C1 segment of cervical spinal cord (tissue), 14 donors: ENCODE measurements at places on chromosomes 2 and 18.

- no peak for DNase-seq
These were observed 2.0 kb downstream of the GMCL1 start for GRCh38 chr2:69831354-69831905.

DNA sequence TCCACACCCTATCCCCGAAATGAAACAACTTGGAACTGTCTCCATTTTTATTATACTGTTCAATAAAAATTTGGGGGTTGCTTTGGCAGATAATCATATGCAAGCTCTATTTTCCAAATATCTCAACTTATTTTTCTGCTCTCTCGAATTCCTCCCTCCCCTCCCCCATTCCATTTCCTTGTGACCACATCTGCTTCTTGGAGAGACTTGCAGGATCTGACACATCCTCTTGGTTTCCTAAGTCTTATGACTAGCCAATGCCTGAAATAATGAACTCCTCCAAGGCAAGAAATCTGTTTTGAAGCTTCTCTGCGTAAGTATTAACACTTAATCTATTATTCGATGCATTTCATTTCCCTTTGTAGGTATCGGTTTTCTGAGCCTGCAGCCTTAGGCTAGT lies 16.1 kb downstream of the TGIF1 start:
- no peak for DNase-seq

DNA sequence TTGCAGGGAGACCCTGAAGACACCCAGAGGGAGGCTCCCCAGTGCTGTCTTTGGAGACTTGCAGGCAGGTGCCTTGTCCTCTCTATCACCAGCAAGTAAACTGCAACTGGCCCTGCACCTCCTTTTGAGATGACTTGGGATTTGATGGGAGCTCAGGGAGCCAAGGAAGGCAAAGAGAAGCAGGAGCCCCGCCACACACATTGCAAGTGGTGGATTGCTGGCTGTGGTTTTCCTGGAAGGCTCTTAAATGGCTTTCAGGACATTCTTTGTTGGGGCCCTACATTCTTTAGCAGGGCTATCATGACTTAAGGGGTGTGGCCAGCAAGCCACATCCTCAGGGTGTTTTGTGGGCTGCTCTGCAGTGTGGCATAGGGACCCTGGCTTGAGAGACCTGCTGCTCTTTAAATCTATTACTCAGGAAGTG lies 39.9 kb upstream of the CDC42EP3 start:
- no peak for DNase-seq

DNA sequence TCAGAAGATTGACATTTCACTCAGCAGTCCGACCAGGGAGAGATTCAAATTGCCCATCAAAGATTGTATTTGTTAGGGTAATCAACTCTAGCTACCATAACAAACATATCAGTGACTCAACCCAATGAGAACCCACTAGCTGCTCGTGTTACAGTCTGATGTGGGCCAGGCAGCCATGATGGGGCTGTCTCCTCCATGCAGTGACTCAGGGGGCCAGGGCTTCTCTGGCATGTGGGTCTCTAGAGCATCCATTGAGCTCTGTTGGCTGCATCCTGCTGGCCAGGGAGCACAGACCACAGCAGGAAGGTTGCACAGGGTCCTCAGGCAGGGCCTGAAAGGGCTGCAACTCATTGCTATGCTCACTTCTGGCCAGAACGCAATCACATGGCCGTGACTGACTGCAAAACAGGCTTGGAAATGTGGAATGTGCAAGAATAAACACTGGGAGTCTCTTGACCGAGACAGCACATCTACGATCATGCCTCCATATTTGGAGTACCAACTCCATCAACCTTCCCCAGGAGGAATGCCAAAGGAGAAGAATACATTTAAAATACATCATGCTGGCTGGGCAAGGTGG lies 216.8 kb downstream of the EIPR1 start:
- DNase-seq, result no peak

DNA sequence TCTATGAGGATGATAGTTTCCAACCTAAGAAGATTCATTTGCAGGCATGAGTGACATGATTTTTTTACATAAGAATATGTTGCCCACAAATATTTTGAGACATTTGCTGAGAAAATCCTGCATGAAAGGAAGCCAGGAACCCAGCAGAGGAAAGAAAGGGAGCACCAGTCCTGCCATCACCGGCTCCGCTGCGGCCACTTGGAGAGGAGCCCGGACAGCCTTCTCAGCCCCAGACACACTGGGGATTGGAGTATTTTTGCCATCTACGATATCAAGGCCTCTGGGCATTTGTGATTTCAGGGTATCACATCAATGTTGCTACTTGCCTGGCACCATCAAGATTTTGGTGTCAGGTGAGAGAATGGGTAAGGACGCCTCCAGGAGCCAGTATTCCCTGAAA lies 228.3 kb downstream of the PTGR3 start:
- DNase-seq, result no peak

DNA sequence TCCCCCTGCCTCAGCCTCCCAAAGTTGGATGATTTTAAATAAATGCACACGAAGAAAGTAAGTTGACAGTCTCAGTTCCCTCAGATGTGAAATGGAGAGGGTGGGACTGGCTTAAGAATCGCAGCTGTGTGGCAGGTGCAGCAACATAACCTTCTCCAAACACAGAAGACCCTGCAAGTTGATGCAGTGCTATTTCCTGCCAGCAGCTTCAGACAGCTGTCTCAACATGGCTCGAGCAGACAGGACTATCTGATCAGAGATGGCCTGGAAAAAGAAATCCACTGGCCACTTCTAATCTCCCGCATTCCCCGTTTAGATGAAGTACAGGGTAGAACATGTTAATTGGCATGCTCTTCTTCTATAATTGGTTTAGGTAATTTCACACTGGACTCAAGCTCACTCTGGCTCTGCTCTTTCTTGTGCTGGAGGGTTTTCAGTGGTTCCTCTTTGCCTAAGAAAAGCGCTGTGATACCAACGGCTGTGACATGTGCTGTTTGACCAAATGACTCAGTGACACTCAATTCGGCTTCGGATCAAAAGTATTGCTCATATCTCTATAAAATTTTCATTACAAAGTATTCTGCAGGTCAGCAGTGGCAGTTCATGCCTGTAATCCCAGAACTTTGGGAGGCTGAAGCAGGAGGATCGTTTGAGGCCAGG lies 40.2 kb downstream of the MYOM1 start:
- no peak for DNase-seq

DNA sequence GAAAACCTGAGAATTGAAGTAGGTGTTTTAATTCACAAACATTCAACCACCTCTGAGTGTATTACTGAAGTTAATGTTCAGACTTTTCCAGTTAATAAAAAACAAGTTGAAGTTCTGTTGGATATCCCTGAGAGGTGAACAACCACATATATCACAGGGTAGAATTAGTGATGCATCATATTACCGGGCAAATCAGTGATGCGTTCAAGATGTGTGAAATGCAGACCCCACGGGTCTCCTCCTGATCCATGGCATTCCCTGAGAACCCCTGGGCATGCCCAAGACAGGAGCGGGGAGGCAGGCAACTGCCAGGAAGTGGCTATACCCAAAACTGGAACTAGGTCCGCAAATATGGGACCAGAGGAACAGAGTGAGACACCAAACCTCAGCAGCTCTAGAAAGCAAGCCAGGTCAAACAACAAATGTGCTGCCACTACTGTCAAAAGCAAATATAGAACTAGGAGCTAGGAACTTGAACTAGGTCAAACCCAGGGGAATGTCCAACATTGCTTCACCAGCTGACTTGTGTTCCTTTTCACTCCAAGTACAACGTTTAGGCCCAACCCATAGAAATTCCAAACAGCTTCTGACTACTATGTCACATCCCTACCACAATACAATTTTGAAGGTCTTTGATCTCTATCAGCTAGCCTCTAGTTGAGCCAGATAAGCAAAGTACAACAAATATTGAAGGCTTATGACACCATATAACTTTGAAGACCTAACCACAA lies 20.2 kb downstream of the PSTPIP2 start:
- DNase-seq, result no peak
